ENCODE measurements at places on chromosomes 16 and 17.

DNA sequence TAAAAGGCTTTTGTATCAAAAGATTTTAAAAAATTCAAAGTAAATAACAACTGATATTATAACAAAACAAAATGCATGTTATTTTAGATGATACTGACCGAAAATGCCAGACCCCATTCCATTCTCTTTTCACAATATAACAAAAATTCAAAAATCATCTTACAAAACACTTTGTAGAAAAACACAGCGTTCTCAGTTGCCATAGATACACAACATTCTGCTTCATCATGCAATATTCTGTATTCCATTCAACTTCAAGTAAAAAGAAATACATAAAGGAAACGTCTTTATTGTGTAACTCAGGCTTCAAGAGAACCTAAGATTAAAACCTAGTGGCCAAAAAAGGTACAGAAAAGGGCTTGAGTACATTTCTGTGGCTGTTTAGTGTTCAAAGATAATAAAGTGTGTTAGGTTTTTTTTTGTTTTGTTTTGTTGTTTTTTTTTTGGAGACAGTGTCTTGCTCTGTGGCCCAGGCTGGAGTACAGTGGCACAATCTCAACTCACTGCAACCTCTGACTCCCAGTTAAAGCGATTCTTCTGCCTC lies 250.5 kb downstream of the CEP112 start:
- no peak for DNase-seq

DNA sequence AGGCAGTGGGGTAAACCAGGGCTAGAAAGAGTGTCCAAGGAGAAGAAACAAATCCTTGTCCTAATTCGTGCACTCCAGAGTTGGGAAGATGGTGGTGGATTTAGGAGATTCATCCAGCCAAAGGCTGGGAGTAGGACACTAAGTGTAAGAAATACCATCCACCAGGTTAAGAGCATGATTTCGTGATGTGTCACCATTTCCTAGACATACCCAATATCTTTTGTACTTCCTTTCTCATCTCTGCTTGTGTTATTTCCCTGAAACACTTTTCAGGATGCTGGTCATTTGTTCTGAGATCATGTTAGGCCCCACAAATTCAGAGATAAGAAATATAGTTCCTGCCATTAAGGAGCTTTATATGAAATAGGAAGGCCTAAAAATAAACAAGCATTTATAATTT lies 106.3 kb upstream of the HLF start:
- no peak for DNase-seq

- DNase-seq = no peak
These were observed 10.6 kb downstream of the SSTR5 start for GRCh38 chr16:1082952-1083675.

- DNase-seq = no peak
These were observed 182.3 kb upstream of the GSE1 start for GRCh38 chr16:85430523-85431421.

DNA sequence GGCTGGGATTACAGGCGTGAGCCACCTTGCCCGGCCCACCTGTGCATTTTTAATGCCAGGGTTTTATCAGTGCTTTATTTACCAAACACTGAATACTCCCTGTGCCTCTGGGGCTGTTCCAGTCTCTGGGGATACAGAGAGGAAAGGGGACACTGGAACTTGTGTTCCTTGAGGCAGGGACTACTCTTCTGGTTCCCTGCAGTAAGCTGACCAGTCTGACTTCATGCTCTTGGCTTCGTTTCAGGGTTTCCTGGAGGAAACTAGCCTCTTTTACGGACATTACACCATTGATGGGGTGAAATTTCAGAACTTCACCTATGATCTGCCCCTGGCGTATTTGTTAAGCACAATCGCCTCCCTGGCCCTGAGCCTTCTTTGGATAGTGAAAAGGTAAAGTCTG lies 37.4 kb upstream of the COQ7 start:
- DNase-seq = no peak

DNA sequence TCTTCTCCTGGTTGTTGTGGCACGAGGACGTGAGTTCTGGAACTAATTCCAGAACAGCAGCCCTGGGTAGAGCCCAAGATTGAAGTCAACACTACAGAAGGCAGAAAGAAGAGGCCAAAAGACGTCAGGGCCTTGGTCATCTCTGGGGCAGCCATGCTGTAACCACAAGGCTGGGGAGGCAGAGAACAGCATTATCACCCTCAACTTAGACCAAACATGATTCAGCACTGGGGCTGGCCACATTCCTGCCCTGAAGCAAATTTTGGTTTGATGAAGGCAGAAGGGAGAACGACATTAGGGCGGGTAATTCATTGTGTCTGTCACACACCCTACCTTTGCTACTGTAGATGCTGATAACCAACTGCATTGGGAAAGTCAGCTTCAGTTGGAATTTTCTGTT lies 9.7 kb upstream of the ALOX15B start:
- DNase-seq = no peak

- no peak for DNase-seq
These were observed 4.0 kb downstream of the TAC4 start for GRCh38 chr17:49843774-49844350.

DNA sequence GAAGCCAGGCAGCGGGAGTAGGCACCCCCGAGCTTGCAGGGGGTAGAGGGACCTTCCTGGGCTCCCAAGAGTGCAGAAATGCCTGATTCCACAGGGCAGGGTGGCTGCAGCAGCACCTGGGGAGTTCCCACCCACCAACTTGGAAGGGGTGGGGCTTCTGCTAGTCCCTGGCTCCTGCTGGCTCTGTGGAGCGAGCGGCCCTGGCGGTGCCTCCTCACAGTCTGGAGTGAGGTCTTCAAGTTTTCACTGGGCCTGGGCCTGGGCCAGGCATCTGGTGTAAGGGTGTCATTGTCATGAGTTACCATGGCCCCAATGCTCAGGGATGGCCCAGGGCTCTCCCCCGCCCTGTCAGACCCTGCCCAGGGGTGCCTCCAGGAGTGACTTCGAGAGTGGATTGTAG lies 15.8 kb upstream of the ITGB3 start:
- DNase-seq = no peak

- DNase-seq = no peak
These were observed 119.3 kb downstream of the CLEC16A start for GRCh38 chr16:11063448-11064201.

DNA sequence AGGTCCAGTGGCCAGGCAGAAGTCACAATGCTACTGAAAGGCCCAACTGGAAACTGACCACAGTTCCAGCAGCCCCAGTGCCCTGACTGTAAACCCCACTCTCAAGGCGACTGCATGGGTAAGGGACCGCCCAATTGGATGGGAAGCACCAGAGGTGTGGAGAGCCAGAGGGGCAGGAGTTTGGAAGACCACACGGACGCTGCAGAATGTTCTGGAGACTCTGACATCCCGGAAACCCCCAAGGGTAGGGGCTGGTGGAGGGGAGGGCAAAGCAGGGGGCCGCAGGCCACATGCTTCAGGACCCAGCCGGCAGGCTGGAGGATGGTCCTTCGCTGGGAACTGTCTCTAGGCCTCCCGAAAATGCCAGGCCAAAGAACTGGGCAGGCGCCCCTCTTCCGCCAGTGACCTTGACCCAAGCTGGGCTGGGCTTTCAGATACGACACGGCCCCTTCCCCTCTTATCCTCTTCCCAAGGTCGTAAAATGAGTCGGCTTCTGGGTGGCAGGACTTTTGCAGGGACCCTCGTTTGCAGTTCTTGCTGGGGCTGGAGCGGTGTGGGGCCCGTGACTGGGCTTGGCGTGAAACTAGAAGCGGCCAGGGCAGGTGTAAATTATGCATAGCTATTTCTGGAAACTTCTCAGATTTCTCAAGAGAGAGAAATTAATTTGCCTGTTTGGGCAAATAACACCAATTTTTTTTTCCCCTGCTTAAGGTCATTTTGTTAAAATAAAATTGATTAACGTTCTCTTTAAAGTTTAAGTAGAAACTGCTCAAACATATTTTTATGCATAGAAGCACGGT lies 110.2 kb downstream of the C16orf78 start:
- DNase-seq = no peak

GRCh38 chr17:38752308-38753070 lies at the start of gene PSMB3:
TSS of gene PSMB3 (plus strand) at chr17:38752741. CDS start at chr17:38752827, 86 bp downstream.
- peak; percentile 96 for DNase-seq

- no peak for DNase-seq
These were observed 3.5 kb upstream of the ABR start for GRCh38 chr17:1183171-1183873.

- DNase-seq = no peak
These were observed 34.9 kb downstream of the CMC2 start for GRCh38 chr16:80971819-80972218.

DNA sequence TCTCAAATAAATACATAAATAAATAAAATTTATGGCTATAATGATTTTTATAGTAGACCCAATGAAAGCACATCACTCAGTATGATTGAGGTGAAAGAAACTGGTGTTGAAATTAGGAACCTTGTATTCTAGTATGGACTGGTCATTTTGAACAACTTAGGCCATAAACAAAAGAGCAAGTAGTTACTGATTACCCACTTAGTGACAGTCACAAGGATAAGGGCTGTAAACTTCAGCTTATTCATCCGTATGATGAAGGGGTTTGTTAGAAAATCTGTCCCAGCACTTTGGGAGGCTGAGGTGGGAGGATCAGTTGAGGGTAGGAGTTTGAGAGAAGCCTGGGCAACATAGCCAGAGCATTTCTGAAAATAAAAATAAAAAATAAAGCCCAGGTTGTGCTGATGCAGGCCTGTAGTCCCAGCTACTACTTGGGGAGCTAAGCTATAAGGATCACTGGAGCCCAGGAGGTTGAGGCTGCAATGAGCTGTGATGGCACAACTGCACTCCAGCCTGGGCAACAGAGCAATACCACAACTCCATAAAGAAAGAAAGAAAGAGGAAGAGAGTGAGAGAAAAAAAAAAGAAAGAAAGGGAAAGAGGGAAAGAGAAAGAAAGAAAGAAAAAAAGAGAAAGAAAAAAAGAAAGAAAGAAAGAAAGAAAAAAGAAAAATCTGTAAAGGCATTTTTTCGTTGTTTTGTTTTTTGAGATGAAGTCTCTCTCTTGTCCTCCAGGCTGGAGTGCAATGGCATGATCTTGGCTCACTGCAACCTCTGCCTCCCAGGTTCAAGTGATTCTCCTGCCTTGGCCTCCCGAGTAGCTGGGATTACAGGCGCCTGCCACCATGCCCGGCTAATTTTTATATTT lies 4.2 kb upstream of the SPAG9 start:
- DNase-seq = no peak

- no peak for DNase-seq
These were observed 73.1 kb upstream of the FAM20A start for GRCh38 chr17:68674029-68674925.

DNA sequence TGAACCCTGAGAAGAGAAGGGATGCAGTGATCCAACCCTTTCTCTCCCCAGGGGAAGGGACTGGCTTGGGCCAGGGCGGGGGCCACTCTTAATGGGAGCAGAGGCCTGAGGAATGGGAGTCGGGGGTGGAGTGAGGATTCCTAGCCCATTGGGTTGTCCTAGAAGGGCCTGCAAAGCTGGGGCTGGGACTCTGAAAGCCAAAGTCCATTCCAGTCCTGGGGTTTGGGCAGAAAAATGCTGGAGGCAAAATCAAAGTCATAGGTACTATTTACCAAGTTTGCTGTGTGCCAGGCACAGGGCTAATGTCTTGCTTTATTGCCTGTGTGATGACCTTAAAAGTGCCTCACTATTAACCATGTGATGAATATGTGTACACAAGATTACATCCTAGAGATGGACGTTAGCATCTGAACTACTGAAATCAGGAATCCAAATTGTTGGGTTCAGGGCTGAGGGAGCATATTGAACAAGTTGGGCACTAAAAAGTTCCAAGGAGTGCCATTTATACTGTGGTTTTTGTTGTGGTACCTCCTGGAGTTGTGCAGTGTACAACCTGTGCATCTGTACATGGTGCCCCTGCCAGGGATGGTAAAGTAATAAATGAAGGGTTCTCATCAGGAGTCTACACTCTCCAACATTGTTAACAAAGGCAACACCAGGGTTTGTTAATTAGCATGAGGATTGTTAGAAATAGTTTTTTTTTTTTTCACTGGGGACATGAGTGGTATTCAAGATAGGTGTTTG lies 84.4 kb upstream of the NKD1 start:
- no peak for DNase-seq

GRCh38 chr16:19835968-19836421 lies 48.7 kb downstream of the GPRC5B start:
- DNase-seq = no peak

DNA sequence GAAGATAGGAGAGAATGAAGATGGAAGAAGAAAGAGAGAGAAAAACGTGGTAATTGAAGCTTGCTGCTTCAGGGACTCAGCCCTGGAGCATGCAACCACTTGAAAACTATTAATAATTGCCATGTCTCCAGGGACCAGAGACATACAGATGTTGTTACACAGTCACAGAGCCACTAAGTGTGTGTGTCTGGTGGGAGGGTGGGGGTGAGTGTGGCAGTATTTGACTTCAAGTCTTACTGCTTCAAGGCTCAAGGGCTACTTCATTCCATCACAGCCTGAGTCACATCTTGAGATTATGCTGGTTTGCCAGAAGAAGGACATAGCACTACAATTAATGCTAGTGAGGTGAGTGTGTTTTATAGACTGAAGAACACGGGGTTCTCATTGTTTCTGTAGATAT lies 202.2 kb downstream of the CDH8 start:
- no peak for DNase-seq

- DNase-seq = no peak
These were observed 16.7 kb downstream of the SOCS3 start for GRCh38 chr17:78343187-78343542.
